Activated CD4-positive, alpha-beta T cell treated with anti-CD3 and anti-CD28 coated beads, Interleukin-2, amount 10 ng/mL, durations not matched to agents 7 days and 5 days (primary cell): ENCODE measurements at places on chromosomes 11 and 22. TPM values are rescaled to one million over a fixed set of nuclear protein-coding genes. Genes with fewer than 3 reads are reported as not detected.

Gene MS4A7
- not detected for total RNA-seq

Gene IGSF9B
- total RNA-seq = 142 TPM

Gene C22orf31
- total RNA-seq = not detected

Gene MS4A15
- total RNA-seq = not detected

Gene MYRF
- total RNA-seq = 1.2 TPM

Gene HEPN1
- total RNA-seq = not detected

Gene RIMBP3B
- total RNA-seq = 1.1 TPM

Gene SLC37A2
- 0.73 TPM for total RNA-seq

Gene RBFOX2
- total RNA-seq = 0.77 TPM

Gene SPDYC
- total RNA-seq = not detected

Gene ATP6V1E1
- total RNA-seq = 98.4 TPM

Gene PGR
- not detected for total RNA-seq

Gene RBMXL2
- not detected for total RNA-seq

Gene ARHGAP42
- 0.10 TPM for total RNA-seq

Gene RHOD
- 0.35 TPM for total RNA-seq

Gene CRYAB
- total RNA-seq = not detected

Gene FGF19
- total RNA-seq = not detected

Gene MAPK11
- 12.6 TPM for total RNA-seq

Gene SHANK2
- not detected for total RNA-seq

Gene KCNJ5
- total RNA-seq = not detected

Gene KDM4D
- total RNA-seq = 1.0 TPM

Gene ADSL
- 130 TPM for total RNA-seq

Gene GVQW3
- total RNA-seq = 5.5 TPM

Gene TLCD5
- 0.19 TPM for total RNA-seq

Gene DTX4
- 0.62 TPM for total RNA-seq

Gene DEFB131B
- not detected for total RNA-seq

Gene TP53I11
- total RNA-seq = 0.67 TPM

Gene TRIM29
- not detected for total RNA-seq

Gene PTPRCAP
- 328 TPM for total RNA-seq

Gene TRIM49
- total RNA-seq = not detected

Gene ENDOD1
- total RNA-seq = 16.8 TPM

Gene CARD18
- not detected for total RNA-seq

Gene ISX
- total RNA-seq = not detected

Gene OR5P2
- not detected for total RNA-seq

Gene HBG1
- total RNA-seq = not detected

Gene LRRC75B
- total RNA-seq = 1.0 TPM

Gene SLC17A6
- total RNA-seq = not detected

Gene EXPH5
- 2.0 TPM for total RNA-seq

Gene APOA1
- total RNA-seq = 0.25 TPM

Gene ARHGAP20
- total RNA-seq = not detected

Gene NOX4
- not detected for total RNA-seq

Gene C11orf87
- not detected for total RNA-seq
